ENCODE measurements at places on chromosomes 1 and 21. TPM values are rescaled to one million over a fixed set of nuclear protein-coding genes. Genes with fewer than 3 reads are reported as not detected.

- DNase-seq, result no peak
Observed at GRCh38 chr1:230820568-230820967, 47.8 kb downstream of the C1orf198 start.

DNA sequence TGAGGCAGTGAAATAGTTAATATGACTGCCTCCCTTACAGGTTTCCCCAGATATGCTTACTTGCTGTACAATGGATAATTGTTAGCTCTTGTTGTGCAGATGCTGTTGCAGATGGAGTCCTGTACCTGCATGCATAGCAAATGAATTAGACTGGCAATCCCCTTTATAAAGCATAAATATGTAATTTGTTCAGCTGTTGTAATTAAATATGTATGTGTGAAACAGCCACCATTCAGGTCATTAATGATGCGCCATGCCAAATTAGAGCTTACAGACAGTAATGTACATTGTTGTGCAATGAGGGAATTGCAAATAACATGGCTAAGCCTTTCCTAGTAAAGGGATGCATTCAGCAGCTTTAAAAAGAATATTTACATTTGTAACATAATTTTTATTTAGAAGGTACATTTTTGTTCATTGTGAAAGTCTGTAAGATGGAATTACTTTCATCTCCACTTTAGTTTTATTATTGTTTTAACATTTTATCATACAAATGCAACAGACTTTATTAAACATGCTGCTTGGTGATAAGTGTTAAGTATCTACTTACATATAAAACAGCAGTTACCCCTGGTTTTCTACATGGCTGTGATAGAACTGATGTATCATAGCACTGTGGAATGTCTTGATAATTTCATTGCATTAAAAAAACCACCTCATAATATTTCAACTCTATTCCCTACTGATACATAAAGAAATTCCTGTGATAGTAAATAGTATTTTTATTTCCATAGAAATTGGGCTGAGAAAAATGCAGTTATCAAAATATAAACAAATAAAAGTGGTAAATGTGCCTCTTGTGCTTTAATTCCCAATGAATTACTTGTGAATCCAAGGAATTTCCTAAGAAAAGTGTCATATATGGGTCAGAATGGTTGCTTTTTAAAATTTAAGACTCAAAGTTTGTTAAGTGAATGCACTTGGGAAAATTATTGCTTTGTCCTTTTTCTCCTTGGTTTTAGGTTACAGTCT lies 99.0 kb downstream of the NFIA start:
- DNase-seq, result peak; percentile 46

Gene KRTAP10-10
- polyA plus RNA-seq, result not detected

- DNase-seq, result no peak
Observed at GRCh38 chr1:98176936-98177335, 256.1 kb upstream of the DPYD start.

Gene VASH2
- polyA plus RNA-seq, result 22.7 TPM

Gene LENEP
- polyA plus RNA-seq, result 0.42 TPM

Gene EXTL1
- 1.5 TPM for polyA plus RNA-seq

- no peak for DNase-seq
Observed at GRCh38 chr1:186775881-186776560, 52.7 kb upstream of the PLA2G4A start.

DNA sequence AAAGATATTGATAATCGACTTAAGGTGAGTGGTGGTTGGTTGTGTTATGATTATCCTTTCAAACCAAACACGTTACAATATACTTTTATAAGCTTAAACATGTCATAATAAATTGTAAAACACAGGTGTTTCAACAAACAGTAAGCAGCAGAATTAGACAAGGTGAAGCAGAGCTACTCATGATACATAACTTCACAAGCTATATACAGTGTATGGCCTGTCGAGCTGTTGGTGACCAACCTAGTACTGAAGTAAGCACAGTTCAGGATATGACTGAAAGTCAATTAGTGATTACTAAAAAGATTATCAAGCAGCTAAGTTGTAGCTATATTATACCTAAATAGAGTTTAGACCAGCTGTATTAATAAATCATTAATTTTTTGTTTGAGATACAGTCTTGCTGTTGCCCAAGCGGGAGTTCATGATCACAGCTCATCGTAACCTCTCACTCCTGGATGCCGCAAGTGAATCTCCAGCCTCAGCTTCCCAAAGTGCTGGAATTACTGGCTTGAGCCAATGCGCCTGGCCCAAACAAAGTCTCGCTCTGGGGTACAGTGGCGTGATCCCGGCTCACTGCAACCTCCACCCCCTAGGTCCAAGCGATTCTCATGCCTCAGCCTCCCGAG lies 148.1 kb downstream of the EIF4G3 start:
- no peak for DNase-seq

- no peak for DNase-seq
Observed at GRCh38 chr1:8517661-8518489, 200.0 kb downstream of the SLC45A1 start.

GRCh38 chr1:40155910-40156309 lies 5.3 kb upstream of the RLF start:
- no peak for DNase-seq

Gene PLEKHG5
- polyA plus RNA-seq, result 18.4 TPM

Gene OR2L13
- polyA plus RNA-seq, result not detected

DNA sequence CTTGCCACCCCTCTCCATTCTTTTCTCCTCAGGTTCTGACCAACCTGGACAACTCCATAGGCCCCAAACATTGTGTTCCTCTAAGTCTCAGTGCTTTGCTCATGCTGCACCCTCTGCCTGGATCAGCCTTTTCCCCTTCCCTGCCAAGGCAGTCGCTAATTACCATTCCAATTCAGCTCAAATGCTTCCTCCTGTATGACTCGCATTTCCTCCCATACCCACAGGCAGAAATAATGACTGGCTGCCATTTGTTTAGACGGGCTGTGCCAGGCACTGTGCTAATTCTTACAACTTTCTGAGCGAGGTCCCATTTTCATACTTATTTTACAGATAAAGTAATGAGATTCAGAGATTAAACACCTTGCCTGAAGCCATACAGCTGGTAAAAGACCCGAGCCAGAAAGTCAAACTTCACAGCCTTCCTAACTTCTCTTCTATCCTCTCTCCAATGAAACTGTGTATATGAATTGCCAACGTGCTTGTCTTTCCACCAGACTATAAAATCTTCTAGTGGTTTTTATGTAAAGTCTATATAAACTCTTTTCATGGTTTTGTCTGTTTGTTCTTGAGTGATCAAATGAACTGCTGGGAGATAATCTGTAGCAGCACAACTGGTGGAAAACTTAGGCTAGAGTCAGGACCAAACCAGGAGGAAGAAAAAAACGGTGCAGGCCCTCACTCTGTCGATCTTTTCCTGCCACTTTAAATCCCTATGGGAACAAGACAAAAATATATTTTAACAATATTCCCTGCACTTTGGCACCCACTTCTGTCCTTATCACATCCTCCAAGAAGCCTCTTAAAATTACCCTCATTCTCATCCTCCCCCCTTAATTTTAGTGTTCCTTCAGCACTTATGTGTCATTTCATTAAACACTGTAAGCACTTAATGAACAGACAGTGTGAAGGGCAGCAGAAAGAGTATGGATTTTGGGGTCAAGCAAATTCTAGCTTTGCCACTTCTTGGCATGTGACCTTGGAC lies 33.7 kb downstream of the RAB3B start:
- DNase-seq, result no peak

DNA sequence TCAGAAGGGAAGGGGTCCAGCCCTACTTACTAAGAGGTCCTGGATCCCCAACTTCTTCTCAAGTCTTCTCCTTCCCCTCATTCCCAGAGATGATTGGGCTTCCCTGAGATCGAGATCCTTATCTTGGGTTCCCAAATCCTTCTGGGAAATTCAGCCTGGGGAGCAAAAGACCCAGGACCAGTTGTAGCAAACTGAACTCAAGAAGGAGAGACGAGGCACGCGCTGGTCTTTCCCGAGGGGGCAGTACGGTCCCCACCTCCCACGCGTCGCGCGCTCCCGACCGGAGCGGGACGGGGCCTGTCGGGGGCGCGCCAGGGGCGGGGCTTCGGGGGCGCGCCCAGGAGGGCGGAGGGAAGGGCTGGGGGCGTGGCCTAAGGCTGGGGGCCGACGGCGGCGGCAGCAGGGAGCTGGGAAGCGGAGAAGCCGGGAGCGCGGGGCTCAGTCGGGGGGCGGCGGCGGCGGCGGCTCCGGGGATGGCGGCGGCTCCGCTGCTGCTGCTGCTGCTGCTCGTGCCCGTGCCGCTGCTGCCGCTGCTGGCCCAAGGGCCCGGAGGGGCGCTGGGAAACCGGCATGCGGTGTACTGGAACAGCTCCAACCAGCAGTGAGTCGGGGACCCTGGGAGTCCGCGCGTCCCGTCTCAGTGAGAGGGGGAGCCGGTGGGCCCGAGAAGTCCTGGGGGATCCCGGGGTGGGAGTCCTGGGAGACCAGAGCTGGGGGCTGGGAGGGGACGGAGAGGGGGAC lies at the start of gene EFNA3:
Gene EFNA3, plus strand, starts transcription at position 369 of the 741 bp plus-strand sequence. Its CDS starts 105 bp downstream, at position 474.
- no peak for DNase-seq

DNA sequence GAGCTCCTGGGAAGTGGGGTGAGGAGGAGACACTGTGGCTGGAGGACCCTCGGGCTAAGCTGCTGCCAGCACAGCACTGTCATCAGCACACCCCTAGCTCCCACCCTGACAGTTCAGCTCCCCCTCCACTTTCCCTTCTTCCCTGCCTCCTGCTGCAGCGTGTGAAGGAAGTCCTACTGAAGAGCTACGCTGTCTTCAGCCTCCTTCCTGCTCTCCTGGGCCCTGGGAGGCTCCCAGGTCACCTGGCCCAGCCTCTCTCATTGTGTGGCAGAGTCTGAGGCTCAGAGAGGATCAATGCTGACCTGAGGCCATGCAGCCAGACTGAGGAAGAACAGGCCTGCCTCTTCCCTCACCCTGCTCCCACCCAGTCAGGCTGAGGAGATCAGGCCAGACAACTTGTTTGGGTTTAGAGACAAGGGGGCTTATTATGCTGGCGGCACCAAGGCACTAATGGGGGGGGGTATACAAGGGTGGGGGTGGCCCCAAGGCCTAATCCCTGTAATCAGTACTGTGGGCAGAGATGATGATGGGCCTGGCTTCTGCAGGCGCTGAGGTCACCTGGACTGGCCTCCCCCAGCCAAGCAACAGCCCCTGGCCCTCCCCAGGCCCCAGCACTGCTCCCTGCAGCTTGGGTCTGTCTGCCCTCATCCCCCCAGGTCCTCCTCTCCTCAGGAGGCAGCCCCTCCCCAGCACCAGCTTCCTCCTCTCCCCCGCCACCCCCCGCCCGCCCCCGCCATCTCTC lies 9.1 kb downstream of the NES start:
- no peak for DNase-seq

DNA sequence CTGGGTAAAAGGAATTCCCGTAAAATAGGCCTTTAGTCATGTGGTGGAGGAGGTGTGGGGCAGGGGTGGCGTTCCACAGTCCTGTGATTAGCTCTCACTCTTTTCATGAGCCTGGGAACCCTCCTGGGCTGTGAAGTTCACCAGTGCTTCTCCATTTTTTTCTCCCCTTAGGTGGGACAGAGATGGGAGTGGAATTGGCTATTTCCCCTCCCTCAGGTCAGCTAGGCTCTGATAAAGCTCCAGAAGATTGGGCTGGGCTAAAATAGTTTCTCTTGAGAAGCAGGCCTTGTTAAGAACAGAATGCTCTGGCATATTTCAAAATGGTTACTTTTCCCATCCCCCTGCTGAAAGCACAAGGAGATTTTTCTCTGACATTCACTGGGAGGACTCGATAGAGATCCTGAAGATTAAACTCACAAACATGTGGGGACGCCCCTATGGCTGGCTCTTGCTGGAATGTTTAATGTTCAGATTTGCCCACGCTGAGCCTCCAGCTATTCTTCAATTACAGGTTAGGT lies 33.4 kb upstream of the SLC2A1 start:
- DNase-seq, result no peak

DNA sequence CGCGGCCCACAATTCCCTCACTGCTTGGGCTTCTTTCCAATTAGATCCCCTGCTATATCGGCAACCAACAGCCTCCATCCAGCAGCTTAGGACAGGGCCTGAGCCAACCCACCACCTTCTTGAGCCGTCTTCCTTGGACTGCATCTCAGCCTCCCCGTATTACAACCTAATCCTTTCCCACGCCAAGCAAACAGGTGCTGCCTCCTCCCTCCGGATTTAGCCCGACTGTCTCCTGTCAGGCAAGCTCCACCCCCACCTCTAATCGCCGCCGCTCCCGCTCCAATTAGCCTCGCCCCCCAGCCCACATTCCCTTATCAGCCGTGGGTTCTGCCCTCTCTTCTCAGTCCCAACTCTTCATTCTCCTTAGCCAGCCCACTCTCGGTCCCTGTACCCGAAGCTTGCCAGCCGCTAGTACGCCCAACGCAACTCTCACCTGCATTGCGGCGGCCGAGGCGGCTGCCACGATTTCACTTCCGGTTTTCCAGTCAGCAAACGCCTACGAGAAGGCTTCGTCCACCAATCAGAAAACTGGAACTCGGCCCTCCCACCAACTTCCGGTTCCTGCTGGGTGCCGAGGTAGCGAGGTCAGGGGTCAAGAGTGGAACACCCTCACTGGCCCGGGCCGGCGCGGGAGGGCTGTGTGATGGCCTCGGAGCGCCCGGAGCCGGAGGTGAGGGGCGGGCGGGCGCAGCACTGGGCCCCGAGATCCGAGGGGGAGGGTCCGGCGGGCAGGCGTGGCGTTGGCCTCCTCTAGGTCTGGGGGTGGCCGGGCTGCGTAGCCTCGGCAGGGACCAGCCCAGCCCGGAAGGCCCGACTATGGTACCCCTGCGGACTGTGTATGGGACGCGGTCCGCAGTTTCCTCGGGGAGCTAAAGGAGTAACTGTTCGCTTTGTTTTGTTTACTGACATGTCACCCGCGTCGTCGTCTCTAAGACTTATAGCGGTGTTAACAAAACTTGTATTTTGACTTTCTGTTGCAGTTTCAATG lies at the start of the genes MED8 and SZT2:
Gene MED8, minus strand, starts transcription at position 475 of the 988 bp plus-strand sequence. Its CDS starts 36 bp downstream, at position 439.
Gene SZT2, plus strand, starts transcription at position 574 of the 988 bp plus-strand sequence. Its CDS starts 70 bp downstream, at position 644.
- DNase-seq, result peak; percentile 93

GRCh38 chr1:203036537-203036936 lies 10.2 kb downstream of the PPFIA4 start:
- DNase-seq, result no peak

Gene CYP4B1
- 1.6 TPM for polyA plus RNA-seq

Gene CD1E
- polyA plus RNA-seq, result not detected

DNA sequence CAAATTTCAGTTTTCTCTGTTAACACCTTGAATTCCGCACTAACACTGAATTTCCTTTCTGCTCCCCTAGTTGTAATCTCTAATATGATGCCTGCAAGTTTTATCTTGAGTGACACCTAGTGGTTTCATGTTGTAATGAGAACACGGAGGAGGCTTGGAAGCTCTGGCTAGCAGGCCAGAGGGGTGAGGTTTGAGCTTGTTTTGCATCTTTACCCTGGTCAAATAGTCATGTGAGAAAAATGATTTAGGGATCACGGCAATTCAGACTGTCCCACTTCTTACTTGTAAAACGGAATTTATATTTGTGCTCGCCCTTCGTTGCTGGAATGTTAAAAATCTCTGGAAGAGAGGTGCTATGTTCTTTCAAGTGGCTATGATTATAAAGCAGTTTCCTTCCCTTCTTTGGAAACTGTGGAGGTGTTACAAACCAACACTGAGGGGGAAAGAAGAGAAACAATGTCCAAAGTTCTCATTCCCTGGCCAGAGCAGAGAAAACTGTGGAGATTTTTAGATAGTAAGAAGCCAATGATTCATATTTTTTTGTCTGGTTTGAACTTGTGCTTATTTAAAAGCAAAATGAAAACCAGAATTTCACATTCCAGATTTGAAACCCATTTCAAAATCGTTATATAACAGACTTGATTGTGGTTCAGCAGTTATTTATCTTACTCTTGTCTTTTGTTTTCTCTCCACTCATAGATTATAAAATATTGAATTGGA lies 5.3 kb upstream of the MROH9 start:
- DNase-seq, result peak; percentile 27

GRCh38 chr1:45409276-45409675 lies 69.0 kb upstream of the MUTYH start:
- DNase-seq, result no peak

Gene DYNLT5
- 2.1 TPM for polyA plus RNA-seq

All from renal cortex interstitium (tissue), 15 donors.